ENCODE measurements at places on chromosomes 4 and X.

GRCh38 chr4:25815586-25815985, 47.2 kb downstream of the SEL1L3 start:
- DNase-seq = no peak

DNA sequence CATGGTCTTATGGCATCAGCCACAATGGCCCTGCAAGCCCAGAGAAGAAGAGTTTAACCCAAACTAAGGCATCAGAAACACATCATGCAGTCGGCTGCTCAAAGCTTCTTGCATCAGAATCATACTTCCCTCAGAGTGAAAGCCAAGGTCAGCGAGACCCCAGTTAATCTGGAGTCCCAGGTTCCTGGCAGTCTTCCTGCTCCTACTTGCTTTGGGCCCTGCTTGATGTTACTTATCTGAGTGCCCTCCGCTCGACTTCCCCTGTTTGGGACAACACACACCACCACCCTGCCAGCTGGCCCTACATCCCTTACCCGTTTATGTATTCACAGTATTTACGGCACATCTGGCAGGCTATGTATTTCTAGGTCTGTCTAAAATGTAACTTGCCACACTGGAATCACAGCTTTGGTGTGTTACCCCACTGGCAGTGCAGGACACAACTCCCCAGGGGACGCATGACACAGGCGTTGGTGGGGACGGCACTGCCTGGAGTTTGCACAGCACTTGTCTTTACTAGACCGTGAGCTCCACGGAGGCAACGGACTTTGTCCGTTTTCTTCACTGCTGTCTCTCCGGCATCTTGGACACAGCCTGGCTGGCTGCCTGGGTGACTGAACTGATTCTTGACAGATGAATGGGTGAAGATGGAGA, 22.8 kb downstream of the CRMP1 start:
- no peak for DNase-seq

DNA sequence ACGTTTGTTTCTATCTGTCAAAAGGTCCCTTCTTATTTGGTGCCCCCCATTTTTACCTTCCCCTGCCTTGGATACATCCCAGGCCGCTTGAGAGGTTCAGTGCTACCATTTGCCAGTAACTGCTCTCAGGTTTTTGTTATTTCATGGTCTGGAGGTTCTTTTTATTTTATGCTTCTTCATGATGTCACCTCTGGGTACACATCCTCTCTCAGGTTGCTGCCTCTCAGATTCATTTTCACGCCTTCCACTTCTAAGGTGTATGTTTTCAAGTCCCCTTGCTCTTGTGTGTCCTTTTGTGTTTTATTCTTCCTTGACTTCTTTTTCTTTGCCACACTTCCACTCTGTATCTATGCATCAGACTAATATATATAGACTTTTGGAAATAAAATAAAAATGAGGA, 640.1 kb upstream of the AADAT start:
- no peak for DNase-seq

DNA sequence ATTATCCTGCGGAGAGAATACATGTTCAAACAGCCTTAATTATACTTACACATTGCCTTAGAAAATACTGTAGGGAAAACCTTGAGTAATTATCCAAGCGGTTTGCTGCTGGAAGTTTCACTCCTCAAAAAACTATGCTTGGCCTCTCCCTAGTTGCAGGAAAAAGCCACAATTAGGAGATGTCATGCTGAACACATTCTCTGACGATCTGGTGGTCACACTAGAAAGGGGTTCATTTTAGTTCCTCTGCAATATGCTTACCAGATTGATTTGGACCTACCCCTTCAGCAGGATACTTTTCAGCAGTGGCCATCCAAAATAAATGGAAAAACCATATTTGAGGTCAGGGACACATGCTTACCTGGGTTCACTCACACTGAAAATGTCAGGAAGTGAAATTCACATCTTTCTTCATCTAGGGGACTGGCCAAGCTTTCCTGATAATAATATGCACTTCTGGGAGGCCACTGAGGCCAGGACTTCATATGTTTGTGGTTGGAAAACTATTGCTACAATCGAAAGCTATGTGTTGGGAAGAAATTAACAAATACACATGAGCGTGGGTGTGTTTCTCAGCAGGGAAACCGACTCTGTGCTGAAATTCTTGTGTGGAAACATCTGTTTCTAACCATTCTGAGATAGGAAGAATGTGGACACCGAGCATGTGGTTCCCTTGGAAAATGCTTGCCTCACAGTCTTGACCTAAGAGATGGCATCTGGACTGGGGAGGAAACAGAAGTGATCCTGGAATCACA, 68.8 kb downstream of the ATXN3L start:
- DNase-seq = no peak

DNA sequence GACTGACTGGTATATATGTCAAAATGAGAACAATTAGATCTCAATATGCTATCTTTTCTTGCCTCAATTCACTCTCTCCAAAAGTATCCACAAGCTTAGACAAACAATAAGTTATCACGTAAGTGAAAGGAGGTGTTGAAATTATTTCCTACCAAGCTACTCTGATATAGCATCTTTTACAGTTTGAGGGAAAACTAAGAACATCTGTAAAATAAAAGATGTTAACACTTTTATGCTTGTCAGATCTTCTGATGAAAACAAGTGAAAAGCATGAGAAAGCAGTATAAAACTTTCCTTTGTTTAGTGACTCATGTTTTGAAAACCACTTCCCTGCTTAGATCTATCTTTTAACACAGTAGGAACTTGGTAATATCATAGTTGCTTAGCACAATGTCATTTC, 8.4 kb upstream of the MAB21L2 start:
- no peak for DNase-seq

DNA sequence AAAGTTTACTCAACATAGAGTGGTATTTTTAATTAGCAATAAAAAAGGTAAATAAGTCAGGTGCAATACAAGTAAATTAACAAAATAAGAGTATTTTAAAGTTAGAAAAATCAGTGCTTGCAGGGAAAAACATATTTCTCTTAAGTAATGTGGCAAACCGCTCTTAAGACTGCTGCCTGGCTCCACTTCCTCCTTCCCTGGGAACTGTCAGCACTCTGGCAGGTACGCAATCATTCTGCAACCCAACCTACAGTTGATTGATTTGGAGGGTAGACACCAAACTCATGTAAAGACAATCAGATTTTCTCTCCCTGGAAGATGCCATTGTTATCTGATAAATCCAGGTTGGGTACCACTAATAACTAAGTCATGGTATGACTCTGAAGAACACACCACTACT, 63.9 kb downstream of the PPP3CA start:
- DNase-seq = no peak

GRCh38 chr4:152676052-152676854, 3.5 kb downstream of the TMEM154 start:
- no peak for DNase-seq

- no peak for DNase-seq
These were observed 12.4 kb downstream of the PRRG1 start for GRCh38 chrX:37361596-37361995.

DNA sequence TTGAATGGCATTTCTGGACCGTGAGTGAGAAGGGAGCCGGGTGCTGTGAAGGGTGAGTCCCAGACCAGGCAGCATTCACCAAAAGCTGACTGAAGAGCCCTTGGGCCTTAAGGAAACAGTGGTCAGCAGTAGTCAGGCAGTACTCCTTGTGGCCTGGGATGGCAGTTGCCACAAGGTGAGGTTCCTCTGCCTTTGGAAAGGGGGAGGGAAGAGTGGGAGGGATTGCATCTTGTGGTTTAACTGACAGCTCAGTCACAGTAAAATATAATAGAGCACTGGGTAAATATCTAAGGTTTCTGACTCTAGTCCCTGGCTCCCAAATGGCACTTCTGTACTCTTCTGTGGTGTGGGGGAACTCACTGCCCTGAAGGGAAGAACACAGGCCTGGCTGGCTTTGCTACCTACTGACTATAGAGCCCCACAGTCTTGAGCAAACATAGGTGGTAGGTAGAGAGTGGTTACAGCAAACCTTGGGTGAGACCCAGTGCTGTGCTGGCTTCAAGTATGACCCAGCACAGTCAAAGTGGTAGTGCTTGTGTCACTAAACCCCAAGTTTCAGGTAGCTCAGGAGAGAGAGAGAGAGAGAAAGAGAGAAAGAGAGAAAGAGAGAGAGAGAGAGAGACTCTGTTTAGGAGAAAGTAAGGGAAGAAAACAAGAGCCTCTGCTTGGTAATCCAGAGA, 154.2 kb downstream of the TEX11 start:
- DNase-seq = no peak

DNA sequence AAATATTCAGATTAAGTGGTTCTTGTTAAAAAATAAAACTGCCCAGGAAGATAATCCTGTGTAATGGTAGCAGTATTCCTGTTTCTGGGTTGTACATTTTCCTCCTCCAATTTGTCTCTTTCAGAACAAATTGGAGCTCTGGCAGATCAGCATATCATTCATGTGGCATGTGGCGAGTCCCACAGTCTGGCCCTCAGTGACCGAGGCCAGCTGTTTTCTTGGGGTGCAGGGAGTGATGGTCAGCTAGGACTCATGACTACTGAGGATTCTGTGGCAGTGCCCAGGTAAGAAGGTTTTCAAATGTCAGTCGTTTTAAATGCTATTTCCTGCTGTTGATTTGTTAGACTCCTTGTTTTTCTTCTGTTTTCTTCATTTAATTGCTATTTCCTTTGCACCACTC, 47.9 kb downstream of the NAP1L5 start:
- no peak for DNase-seq

DNA sequence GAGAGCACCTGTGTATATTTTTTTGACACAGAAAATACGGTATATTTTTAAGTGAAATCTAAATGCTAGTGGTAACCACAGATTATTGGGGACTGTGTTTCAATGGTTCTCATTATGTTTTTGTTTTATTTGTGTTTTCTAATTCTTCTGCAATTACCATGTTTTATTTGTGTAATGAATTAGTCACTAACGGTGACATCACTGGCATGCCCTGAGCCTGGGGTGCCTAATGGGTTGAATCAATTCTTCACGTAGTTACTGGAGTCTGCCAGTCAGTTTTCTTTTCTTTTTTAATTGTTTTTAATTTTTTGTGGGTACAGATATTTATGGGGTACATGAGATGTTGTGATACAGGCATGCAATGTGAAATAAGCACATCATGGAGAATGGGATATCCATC, 168.8 kb downstream of the RELL1 start:
- DNase-seq = no peak

GRCh38 chrX:140525448-140525847, 20.6 kb upstream of the SOX3 start:
- DNase-seq = no peak

GRCh38 chr4:25379591-25379990, 2.5 kb downstream of the ANAPC4 start:
- DNase-seq = no peak

GRCh38 chr4:13267091-13267490, 217.0 kb downstream of the RAB28 start:
- DNase-seq = no peak

DNA sequence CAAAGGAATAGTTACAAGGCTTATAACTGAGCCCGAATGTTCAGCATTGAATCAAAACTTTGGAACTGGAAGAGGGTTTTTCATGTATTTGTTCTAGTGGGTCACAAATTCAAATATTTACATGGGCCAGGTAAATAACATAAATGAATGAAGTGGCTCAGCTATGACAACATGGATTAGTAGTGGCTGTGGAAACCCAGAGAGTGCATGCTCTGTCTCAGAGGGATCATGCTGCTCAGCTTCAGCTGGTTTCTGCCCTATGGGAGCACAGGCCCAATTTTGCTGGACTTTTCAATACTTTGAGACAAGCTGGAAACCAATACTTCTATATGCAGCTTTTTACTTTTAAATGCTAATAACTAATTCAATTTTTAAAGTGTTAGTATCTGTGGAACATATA, 394.0 kb upstream of the TEX13C start:
- DNase-seq = no peak

GRCh38 chr4:123892368-123892976, 495.9 kb downstream of the SPRY1 start:
- DNase-seq = no peak

GRCh38 chr4:113248320-113248719, 198.9 kb downstream of the ANK2 start:
- no peak for DNase-seq

- no peak for DNase-seq
These were observed 153.6 kb downstream of the RASL11B start for GRCh38 chr4:53015681-53016080.

DNA sequence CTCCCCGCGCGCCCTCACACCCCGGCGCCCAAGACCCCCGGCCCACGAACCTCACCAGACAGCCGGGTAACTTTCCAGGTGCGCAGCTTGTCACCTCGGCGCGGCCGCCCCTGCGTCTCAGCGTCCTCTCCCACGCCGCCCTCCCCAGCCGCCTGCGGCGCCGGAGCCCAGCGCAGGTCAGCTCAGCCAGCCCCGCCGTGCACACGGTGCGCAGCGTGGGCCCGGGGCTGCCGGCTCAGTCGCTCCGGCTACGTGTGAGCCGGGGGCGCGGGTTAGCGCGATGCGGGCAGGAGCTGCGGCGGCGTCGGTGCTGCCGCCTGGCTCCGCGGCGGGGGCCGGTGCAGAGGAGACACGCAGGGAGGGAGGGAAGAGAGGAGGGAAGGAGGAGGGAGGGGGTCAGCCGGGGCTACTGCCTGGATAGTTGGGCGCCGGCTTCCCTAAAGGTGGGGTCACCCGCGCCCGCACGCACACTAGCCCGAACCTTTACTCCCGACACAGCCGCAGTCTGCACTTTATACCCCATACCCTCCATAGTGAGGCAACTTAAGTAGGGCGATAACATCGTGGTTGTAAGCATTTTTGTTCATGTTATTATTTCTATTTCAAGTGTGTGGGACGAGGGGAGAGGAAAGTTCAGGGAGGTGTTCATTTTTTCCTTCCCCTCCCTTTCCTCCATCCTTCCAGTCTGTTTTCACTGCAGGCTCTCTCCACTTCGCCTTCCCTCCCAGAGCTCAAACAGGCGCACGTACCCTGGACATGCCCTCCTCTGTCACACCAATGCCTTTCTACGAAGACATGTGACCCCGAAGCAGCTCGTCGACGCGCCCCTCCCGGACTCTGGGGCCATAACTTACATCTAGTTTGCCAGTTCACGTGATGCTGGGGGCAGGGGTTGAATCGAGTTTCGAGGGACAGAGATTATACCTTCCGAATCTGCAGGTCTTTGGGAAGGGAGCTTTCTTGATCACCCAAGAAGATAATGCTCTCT, at the start of gene PRKG2:
TSS of gene PRKG2 (minus strand) at position 342 of the 988 bp plus-strand sequence. CDS start 10,175 bp downstream, outside the sequence.
- DNase-seq = no peak

DNA sequence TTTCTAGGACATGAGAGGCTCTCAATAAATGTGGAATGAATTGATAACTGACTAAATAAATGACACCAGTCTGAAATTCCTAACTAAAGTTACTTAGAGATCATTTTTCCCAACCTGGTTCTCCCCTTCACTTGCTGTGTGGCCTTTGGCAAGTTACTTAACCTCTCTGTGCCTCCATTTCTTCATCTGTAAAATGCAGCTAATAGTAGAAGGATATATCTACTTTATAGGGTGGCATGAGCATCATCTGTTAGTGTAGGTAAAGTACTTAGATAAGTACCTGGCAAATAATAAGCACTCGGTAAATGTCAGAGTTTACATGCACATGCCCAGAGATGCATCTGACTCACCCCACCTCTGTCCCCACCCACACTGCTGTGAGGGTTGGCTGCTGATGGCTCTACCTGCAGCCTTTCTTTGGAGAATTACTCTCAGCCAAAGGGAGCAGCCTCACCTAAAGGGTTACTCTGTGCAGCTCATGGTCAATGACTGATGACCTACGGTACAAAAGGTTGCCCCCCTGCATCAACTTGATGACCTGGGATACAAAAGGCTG, 139.3 kb downstream of the CHIC2 start:
- no peak for DNase-seq
